ENCODE measurements at places on chromosomes 1 and 21. TPM values are rescaled to one million over a fixed set of nuclear protein-coding genes. Genes with fewer than 3 reads are reported as not detected.

DNA sequence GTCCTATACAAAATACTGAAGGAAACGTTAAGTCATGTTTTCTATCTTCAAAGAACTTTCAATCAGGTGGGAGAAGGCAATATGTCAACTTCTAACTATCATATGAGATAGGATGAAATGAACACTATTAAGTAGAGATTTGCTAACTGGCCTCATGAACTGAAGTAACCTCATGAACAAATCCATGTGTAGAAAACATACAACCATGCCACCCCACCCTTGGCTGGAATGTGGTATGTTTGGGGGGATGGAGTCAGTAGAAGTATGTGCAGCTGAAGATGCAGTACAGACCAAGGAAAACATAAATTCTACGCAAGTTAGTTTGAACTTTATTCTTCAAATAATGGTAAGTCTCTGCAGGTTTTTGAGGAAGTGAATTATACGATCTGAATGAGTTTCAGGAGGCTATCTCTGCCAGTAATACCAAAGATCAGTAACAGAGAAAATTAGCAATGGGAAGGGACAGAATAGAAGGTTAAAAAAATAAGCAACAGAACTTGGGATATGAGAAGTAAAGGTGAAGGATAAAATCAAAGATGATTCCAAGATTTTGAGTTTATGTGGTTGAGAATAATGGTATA lies 4.5 kb downstream of the TRMT1L start:
- DNase-seq: no peak

- DNase-seq: no peak
Observed at GRCh38 chr1:20194224-20194623, 7.9 kb upstream of the PLA2G2C start.

DNA sequence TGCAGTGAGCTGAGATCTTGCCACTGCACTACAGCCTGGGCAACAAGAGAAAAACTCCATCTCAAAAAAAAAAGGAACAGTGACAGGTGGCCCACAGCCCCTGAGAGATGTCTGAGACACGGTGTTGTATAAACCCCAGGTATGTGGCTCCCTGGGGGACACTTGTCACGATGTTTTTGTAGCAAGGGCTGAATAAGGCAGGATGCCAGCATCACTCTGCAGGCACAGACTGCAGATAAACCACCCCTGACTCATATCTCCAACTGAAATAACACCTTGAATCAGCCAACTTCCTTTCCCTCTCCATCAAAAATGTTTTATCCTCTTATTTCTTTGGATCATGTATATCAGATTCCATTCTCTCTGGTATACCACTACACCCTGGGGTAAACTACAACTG lies 52.5 kb downstream of the NMNAT2 start:
- no peak for DNase-seq

The LCE6A gene
- not detected for total RNA-seq

DNA sequence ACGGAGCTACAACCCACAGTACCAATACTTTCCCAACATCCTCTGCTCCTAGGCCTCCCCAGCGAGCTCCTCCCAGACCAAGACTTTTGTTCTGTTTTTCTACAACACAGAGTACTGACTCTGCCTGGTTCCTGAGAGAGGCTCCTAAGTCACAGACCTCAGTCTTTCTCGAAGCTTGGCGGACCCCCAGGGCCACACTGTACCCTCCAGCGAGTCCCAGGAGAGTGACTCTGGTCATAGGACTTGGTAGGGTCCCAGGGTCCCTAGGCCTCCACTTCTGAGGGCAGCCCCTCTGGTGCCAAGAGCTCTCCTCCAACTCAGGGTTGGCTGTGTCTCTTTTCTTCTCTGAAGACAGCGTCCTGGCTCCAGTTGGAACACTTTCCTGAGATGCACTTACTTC lies 20.6 kb downstream of the PLA2G5 start:
- DNase-seq: no peak

- peak; percentile 32 for DNase-seq
Observed at GRCh38 chr1:15220825-15221431, 26.1 kb upstream of the FHAD1 start.

The LCE3B gene
- not detected for total RNA-seq

The HSPB7 gene
- total RNA-seq: 10.7 TPM

The HSD11B1 gene
- total RNA-seq: 16.9 TPM

DNA sequence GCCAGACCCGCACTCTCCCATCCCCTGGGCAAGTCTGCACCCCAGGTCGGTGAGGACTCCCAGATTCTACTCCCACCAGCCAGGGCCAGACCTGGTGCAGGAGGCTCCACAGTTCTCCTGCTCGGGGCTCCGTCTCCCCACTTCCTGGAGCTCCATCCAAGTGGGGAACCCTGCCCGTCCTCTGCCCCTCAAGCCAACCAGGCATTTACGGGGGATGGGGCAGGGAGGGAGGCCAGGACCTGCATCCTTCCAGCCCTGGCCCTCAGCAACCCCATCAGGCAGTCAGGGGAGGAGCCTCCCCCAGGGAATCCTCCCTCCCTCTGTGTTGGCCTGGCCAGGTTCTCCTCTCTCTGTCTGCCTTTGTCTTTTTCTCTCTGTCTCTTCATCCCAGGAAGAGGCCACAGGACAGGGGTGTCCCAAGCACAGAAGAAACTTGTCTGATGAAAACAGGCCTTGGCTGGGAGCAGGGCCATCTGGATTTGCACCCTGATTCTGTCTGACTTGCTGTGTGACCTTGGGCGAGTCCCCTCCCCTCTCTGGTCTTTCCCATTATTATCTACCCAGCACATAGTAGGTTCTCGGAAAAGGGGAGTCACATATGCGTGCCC lies 18.5 kb upstream of the EPHA2 start:
- no peak for DNase-seq

The AGMAT gene
- not detected for total RNA-seq

DNA sequence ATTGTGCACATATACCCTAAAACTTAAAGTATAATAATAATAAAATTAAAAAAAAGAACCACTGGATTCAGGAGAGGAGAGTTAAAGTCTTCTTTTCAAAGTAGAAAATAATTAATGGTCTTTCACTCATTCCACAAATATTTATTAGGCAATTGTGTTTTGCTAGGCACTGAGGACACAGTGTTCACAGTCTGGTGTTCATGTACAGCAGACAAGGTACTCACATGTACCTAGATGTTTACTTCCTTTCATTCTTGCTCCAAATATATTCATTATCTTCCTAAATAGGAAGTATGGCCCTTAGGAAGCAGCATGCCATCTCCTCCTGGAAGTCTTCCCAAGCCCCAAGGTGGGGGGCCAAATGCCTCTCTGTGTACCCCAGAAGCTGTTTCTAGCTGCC lies 265.0 kb downstream of the NPHP4 start:
- no peak for DNase-seq

DNA sequence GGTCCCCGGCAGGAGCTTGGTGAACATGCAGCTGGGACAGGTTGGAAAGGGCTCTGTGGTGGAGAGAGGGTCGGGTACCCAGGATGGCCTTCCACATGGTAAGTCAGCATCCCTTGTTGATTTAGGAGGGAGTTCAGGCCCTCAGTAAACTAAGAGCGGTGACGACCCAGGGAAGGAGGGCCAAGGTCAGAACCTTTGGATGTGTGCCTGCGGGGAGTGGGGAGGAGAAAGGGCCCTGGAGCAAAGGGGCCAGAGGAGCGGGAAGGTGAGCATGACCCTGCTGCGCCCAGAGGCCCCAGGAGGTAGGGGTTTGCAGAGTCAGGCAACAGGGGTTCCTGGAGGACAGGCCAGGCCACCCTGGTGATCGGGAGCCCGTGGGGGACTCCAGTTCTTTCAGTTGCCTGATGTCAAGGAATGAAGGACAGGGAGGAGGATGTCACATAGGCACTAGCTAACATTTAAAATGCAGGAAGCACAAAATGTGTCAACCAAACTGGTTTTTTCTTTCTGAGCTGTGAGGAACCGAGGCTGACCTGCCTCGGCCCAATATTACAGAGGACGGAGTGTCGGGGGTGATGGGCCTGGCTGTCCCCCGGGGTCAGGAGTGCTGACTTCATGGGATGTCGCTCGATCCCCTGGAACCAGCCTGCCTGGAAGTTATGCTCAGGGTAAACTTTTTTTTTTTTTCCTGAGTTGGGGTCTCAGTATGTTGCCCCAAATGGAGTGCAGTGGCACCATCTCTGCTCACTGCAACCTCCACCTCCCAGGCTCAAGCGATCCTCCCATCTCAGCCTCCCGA lies 117.4 kb upstream of the SLC45A1 start:
- no peak for DNase-seq

- no peak for DNase-seq
Observed at GRCh38 chr21:34933609-34934335, 115.3 kb downstream of the RUNX1 start.

- DNase-seq: no peak
Observed at GRCh38 chr1:95408507-95409136, 174.6 kb downstream of the RWDD3 start.

The ST6GALNAC3 gene
- 5.6 TPM for total RNA-seq

The TARS2 gene
- total RNA-seq: 18.5 TPM

GRCh38 chr1:195768377-195768776 lies 839.9 kb downstream of the KCNT2 start:
- no peak for DNase-seq

The CTTNBP2NL gene
- total RNA-seq: 59.4 TPM

The SYPL2 gene
- 3.1 TPM for total RNA-seq

The MANEAL gene
- total RNA-seq: 6.9 TPM

The NFASC gene
- 24.1 TPM for total RNA-seq

DNA sequence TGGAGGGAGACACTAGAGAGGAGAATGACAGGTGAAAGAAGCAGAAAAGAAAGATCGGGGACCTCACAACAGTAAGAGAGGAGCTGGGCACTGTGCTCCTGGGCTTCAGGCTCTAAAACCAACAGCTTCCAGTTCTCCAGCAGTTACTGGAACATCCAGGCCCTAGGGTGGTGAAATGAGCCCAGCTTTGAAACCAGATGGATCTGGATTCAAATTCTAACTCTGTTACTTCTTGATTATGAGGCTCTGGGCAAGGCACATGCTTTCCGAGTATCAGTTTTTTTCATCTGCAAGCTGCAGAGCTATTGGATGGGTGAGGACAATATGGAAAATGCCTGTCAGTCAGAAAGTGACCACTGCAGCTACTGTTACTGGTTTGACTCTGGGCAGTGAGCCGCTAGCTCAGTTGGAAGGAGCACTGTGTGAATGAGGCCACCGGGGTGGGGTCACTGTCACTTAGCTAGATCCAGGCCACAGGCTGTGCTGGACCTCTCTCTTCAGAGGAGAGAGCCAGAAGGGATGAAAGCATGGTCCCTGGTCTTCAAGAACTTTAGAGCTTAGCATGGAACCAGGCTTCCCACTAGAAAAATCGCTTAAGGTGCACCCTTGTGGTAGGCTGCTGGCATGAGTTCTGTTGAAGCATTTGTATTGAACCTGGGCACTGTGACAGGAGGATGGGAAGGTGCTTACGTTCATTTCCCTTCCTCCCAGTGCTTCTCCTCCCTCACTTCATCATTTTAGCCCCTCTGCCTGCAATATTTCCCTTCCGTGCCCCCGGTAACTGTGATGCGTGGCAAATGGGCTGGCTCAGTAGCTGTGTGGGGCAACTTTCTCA lies 12.2 kb downstream of the PLEKHO1 start:
- DNase-seq: no peak

The LRRIQ3 gene
- total RNA-seq: 0.67 TPM

GRCh38 chr1:34915521-34915920 lies 13.9 kb downstream of the DLGAP3 start:
- no peak for DNase-seq

- peak; percentile 71 for DNase-seq
Observed at GRCh38 chr1:6743189-6744101, 41.8 kb upstream of the CAMTA1 start.

- DNase-seq: peak; percentile 70
Observed at GRCh38 chr1:29122682-29123052, 1.0 kb downstream of the TMEM200B start.

GRCh38 chr1:220751111-220751510 lies 3.0 kb downstream of the MTARC2 start:
- DNase-seq: no peak

DNA sequence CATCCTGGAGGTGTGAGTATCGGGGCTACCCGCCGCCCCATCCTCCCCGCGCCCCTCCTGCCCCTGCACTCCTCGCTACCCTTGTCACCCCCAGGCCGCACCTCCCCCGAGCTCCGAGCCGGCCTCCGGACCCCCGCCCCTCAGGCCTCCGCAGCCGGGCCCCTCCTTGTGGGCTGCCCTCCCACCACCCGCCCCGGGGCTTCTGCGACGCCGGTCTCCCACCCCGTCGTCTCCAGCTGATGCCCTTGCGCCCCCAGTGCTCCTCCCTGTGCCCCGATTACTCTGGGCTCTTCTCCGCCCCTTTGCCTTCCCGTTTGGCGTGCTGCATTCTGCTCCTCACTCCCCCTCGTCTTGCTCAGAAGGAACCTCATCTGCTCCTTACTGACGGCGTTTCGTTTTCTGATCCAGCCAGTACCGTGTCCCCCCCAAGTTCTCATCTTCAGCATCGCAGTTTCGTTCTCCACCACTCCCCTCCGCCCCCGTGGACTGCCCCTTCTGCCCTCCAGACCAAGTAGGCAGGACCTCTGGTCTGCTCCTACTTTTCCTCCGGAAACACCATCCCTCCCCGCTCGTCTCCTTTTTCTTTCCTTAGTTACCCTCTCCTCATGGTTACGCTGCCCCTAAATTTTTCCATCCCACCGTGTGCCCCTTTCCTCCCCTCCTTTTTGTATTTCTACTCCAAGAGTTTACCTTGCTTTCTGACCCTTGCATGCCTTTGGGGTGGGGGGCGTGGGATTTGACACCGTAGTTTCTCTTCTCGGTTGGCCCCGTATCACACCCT lies 841 bp downstream of the SNX27 start:
- DNase-seq: peak; percentile 71

DNA sequence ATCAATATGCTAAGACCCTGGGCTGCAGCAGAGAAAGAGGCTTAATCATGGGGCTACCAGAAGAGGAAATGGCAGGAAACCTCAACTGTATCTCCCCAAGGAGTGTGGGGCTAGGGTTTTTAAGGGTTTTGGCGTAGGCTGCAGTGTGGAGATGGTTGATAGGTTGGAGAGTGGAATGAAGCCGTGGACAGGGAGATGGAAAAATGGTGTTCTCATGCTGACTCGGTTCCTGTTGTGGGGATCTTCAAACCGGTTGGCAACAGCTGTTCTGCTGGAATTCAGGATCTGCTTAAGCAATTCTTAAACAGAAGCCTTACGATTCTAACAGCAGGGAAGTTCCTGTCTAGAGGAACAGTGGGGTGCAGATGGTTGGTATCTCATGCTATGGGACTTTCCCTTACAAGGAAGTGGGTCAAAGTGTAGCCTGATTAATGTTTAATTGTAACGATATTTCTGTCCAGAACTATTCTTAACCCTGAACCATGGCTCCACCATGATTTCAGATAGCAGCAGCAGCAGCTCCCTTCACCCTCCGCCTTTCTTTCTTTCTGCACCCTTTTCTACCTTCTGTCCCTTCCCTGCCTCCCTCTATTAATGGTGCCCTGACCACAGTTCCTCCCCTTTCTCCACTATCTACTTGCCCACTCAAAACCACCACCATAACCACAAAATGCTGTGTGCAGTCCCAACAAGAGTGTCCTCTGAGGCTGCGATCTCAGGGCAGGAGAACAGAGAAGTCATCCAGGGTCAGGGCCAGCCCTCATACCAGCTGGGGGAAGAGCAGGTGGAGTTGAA lies 30.8 kb downstream of the RSPH1 start:
- DNase-seq: no peak

The NENF gene
- total RNA-seq: 45.6 TPM

The NHLH1 gene
- not detected for total RNA-seq

GRCh38 chr1:26352338-26352679 lies 1.6 kb downstream of the CRYBG2 start:
- DNase-seq: no peak

The CYP4X1 gene
- total RNA-seq: 6.8 TPM

The IL22RA1 gene
- 0.87 TPM for total RNA-seq

The TMPRSS2 gene
- total RNA-seq: 83.6 TPM

The KIF14 gene
- 0.23 TPM for total RNA-seq

Data from upper lobe of right lung (tissue), 1 donor.